Neural crest cell (in vitro differentiated cells): ENCODE measurements at places on chromosomes 4 and X. TPM values are rescaled to one million over a fixed set of nuclear protein-coding genes. Genes with fewer than 3 reads are reported as not detected.

- no peak for DNase-seq
These were observed 30.3 kb downstream of the MAGEA1 start for GRCh38 chrX:153209347-153209746.

GRCh38 chrX:18885328-18886004 lies 98.4 kb downstream of the PHKA2 start:
- no peak for DNase-seq

- no peak for DNase-seq
These were observed 56.9 kb upstream of the CXCL8 start for GRCh38 chr4:73683456-73683855.

GRCh38 chr4:2761035-2761923 lies 5.1 kb upstream of the TNIP2 start:
- no peak for DNase-seq

DNA sequence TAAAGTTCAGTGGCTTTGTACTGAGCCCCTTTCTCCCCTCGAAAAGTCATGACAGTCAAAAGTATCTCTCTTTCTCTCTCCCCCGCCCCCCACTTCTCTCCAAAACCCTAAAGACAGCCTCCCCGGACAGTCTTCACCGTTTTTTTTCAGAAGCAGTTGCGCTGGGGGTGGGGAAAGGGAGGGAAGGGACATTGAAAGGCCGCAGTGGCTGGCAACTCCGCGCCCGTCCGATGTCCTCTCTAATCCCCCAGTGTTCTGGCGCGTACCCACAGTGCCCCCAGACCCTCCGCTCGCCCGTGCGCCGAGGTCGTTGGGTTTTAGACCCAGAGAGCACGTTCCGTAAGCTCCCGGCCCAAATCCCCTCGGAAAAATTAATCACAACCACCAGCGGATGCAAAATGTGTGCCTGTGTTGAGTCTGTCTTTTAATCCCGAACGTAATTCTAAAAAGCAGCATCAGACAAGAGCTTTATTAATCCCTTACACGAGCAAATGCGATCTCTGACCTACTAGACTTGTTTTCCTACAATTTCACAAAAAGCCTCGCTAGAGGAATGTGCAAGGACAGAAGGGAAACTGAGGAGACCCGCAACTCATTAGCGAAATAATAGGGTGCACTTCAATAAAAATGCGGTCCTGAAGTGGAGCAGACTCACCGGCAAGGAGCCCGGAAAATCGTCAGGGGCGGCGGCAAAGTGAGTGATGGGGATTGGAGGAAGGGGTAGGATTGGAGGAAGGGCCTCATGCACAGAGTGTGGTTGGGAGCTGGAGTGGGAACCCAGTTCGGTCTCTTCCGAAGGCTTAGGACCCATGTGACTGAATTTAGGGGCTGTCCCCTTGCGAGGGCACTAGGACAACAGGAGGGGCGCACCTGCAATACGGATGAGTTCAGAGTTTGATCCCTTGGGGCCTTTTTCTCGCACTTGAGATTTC lies 12.2 kb upstream of the PRDM8 start:
- no peak for DNase-seq

Gene BTK
- total RNA-seq = 0.64 TPM in 1 of 2 replicates, not detected in the other

Gene POLN
- total RNA-seq = 4.0 and 5.6 TPM in 2 replicates

Gene TMPRSS11A
- total RNA-seq = not detected in 2 replicates
